ENCODE measurements at places on chromosomes 3 and 15. TPM values are rescaled to one million over a fixed set of nuclear protein-coding genes. Genes with fewer than 3 reads are reported as not detected.

GRCh38 chr3:196920733-196921132, 21.6 kb downstream of the NCBP2 start:
- DNase-seq = no peak

GRCh38 chr15:58288592-58288991, 143.2 kb upstream of the LIPC start:
- no peak for DNase-seq

Gene FOXL2
- total RNA-seq = not detected

DNA sequence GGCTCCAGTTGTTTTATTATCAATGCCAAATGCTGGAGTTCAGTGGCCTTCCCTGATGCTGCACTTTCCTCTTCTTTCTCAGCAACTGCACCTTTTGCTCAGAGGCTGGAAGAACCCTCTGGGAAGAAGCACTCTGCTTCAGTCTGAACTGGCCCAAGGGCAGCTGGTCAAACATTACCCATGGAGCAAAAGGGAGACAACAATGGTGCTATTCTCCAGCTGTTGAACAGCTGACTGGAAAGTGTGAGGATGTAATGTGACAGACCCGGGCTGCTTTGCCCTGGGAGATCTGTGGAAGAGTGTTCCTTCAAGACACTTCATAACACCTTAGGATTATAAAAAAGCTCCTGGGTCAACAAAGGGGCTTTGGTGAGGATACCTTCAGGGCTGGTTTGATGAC, 84.9 kb downstream of the EPHB1 start:
- no peak for DNase-seq

Gene HIGD2B
- 0.41 TPM for total RNA-seq
